NCI-H2171 (cell line): ENCODE measurements at places on chromosomes 1 and 21.

GRCh38 chr1:10149231-10149630, 61.1 kb upstream of the KIF1B start:
- no peak for DNase-seq

GRCh38 chr1:226602186-226603021, 53.8 kb downstream of the STUM start:
- DNase-seq: no peak

DNA sequence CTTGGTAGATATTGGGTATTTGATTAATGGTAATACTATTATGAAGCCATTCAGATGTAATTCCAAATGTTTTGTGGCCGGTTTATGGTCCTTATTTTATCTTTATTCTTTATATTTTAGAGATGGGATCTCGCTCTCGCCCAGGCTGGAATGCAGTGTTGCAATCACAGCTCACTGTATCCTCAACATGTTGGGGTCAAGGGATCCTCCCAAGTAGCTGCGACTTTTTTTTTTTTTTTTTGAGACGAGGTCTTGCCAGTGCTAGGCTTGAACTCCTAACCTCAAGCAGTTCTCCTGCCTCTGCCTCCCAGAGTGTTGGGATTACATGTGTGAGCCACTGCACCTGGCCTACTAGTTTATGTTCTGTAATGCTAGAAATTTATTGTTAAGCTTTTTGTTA, 4.7 kb downstream of the DDI2 start:
- DNase-seq: no peak

- DNase-seq: peak; percentile 66
These were observed 958 bp upstream of the CKS1B start for GRCh38 chr1:154973344-154974101.

- DNase-seq: no peak
These were observed 166.6 kb downstream of the DYRK1A start for GRCh38 chr21:37532868-37533780.

- no peak for DNase-seq
These were observed 25.3 kb downstream of the F13B start for GRCh38 chr1:197041486-197042353.

DNA sequence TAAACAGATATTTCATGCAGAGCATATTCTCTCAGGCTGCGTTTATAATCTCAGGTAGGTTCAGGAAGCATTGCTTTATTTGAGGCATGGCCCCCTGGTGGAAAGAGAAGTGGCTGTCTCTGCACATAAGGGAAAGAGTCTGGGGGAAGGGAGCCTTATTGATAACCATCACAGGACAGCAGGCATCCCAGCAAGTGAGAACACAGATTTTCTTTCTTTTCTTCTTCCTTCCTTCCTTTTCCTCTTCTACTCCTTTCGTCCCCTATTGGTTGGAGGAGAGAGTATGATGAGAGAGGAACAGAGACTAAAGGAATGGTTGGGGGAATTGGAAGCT, 21.9 kb downstream of the TSNAX start:
- DNase-seq: no peak

DNA sequence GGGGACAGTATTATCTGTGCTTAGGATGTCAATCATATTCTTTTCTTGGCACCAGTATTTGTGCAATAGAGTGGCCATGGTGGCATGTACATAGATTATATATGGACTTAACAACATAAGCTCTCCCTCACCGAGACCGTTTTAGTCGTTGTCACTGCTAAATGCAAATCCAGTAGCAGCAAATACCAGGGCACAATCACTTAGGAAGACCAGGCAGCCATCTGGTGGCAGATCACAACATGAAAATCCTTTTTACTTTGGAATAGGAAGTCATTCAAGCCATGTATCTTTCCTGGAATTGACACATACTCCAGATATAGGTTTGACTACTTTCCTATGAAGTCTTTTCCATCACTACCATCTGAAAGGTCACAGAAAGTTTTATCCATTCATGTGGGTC, 53.2 kb upstream of the C1orf87 start:
- DNase-seq: no peak
